Stimulated activated CD8-positive, alpha-beta memory T cell treated with anti-CD3 and anti-CD28 coated beads, Interleukin-4, amount 100 ng/mL, for 1 hour (primary cell): ENCODE measurements at places on chromosomes 3 and 15.

DNA sequence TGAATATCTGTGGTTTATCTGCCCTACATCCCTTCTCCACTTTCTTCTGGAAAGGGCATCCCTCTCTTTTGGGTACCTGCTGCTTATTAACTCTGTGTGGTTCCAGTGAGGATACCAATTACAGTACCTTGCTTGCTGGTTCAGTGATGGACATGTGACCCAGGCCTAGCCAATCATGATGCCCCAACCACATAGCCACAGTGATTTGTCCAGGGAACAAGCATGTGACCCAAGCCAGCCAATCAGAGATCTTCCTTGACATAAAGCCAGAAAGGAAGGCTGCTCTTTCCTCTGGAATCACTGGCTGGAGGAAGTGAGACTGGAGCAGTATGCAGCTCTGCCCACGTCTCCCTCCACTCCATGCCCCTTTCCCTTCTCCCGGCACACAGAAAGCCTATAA is 10.9 kb upstream of the TMEM158 start:
- no peak for DNase-seq

DNA sequence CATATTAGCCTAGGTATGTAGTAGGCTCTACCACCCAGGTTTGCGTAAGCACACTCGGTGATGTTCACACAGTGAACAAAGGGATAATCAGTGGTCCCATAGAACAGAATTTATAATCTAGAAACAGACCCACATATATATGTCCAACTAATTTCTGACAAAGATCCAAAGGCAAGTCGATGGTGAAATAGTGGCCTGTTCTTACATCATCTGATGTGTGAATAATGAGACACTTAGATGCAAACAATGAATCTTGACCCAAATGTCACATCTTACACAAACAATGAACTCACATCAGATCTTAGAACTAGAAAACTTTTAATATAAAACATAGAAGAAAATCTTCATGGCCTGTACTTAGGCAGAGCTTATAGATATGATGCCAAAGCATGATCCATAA is 17.6 kb upstream of the TM2D3 start:
- no peak for DNase-seq

GRCh38 chr15:78421238-78421965 is 16.6 kb upstream of the IREB2 start:
- DNase-seq: no peak

DNA sequence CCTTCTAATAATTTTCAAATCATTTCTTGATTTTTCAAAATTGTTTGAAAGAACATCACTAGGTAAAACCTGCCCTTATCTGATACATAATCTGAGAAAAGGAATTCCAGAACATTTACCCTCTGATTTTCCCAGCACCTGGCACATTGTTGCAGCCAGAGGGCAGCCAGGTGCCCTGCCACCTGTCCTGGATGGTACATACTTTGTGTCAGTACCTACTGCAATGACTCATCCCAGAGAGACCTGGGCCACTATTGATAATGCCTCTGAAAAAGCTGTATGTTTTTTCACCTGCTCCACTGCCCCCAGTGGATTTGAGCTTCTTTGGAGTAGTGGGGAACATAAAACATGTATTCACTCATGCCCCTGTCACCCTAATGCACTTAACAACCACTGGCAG is 648.9 kb upstream of the GBE1 start:
- no peak for DNase-seq

GRCh38 chr15:64341961-64342360 is 14.0 kb downstream of the CSNK1G1 start:
- DNase-seq: no peak

DNA sequence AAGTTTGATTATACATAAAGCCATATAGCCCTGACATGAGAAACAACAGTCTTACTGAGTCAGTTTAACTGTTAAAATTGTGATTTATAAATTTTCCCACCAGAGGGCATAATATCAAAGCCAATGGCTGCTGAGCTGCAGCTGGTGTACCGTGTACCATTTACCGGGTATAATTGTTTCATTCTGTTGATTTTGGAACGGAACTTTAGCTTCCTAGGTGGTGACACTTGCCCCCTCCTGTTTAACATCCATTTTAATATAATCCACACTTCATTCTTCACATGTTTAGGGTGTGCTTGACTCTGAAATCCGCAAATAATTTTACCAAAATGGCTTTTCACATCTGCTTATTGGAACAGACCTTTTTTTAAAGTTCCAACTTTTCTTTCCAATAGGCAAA is 72.8 kb downstream of the SLC9A9 start:
- DNase-seq: no peak

- DNase-seq: no peak
Measured at GRCh38 chr3:178623666-178624255, 87.5 kb downstream of the KCNMB2 start.

DNA sequence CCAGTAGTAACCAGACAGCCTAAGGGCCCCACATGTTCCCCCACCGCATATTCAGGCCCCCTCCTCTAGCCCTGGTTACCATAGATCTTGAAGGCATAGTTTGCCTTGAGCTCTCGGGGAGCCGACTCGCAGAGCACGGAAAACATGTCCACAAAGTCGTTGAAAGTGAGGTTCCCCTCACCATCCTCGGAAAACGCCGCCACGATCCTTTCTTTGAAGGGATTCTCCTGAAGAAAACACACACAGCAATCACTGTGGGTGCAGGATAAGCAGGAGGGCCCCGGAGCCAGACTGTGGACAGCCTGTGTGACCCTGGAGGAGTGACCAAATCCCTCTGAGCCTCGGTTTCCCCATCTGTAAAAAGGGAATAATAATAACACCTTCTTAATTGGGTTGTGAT is 16.8 kb downstream of the SH2D7 start:
- no peak for DNase-seq

GRCh38 chr15:82079736-82080135 is 33.9 kb upstream of the MEX3B start:
- DNase-seq: no peak

DNA sequence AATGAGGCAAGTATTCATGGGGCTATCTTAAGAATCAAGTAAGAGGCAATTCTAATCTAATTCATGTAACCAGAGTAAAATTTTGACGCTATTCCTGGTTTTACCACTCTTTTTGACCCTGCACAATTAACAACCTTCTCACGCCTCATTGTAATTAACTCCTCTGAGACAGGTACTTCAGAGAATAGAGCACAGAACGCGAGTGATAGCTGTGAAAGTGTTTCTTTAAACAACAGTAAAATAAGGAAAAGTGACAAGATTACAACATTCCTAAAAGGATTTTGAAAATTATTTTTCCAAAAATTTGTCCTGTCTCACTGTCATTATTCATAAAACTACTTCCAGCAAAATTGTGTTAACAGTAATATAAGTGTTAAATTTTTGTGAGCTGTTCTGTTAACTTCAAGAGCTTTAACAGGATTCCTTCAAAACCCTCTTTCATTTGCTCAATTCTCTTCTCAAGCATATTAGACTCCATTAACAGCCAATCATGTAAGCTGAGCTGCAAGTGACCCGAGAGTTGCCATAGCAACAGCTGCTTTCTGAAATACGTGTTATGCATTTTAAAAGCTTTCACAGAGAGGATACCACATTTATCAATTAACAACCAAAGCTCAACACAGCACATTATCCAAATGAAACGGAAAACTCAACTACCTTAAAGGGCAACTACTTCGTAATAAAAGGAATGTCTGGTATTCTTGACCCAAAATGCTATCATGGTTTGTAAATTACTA is 93.1 kb downstream of the STAG1 start:
- DNase-seq: no peak

- no peak for DNase-seq
Measured at GRCh38 chr3:12503126-12503957, 19.1 kb downstream of the TSEN2 start.

GRCh38 chr3:39361252-39361927 is 21.8 kb upstream of the SLC25A38 start:
- no peak for DNase-seq

- no peak for DNase-seq
Measured at GRCh38 chr3:58357402-58357801, 24.7 kb downstream of the PXK start.

- no peak for DNase-seq
Measured at GRCh38 chr3:52452570-52453221, 1.1 kb downstream of the TNNC1 start.

- DNase-seq: no peak
Measured at GRCh38 chr15:38930851-38931572, 366.4 kb upstream of the RASGRP1 start.

DNA sequence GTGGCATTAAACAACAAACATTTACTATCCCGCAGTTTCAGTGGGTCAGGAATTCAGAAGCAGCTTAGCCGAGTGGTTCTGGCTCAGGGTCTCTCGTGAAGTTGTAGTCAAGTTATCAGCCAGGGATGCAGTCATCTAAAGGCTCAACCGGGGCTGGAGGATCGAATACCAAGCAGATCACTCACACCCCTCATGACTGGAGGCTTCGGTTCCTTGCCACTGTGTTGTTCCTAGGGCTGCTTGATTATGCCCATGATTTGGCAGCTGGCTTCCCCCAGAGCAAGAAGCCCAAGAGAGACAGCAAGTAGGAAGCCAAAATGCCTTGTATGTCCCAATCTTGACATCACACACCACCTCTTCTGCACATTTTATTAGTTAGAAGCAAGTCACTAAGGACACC is 33.9 kb upstream of the CDCP1 start:
- DNase-seq: no peak

- no peak for DNase-seq
Measured at GRCh38 chr3:140726066-140726465, 48.2 kb downstream of the TRIM42 start.

DNA sequence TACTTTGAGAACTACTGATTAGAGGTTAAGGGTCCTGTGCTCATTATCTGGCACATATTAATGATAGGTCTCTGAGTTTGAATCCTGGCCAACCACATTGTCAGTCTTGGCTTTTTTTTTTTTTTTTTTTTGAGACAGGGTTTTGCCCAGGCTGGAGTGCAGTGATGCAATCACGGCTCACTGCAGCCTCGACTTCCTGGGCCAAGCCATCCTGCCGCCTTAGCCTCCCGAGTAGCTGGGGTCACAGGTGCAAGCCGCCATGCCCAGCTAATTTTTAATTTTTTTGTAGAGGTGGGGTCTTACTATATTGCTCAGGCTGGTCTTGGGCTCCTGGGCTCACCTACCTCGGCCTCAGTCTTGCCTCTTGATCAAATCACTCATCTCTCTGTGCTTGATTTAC is 547 bp upstream of the PCCB start:
- DNase-seq: no peak

GRCh38 chr3:86990734-86991481 is at the start of gene VGLL3:
VGLL3 (minus strand) TSS chr3:86991149; CDS start chr3:86990743, 406 bp downstream.
- DNase-seq: no peak

DNA sequence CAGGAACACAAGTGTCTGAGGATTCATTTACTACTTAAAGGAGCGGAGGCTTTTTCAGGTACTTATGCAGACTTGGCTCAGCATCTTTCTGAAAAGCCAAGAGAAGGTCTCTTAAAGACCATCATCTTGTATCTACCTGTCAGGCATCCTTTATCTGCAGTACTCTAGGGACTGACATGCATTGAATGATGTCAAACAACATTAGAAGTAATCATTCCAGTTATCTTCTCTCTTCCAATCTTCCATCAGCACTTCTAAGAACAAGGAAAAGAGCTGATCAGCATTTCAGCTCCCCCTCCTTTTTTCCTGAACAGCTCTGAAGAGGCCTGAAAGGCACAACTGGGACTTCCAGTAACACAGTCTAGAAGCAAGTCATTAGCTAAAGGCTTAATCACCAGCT is 214.8 kb downstream of the KCNH8 start:
- DNase-seq: no peak

- no peak for DNase-seq
Measured at GRCh38 chr15:34855413-34855812, 60.1 kb upstream of the ACTC1 start.

GRCh38 chr3:113051787-113052186 is 61.0 kb downstream of the GTPBP8 start:
- no peak for DNase-seq

GRCh38 chr15:80709542-80709941 is 14.4 kb downstream of the ABHD17C start:
- no peak for DNase-seq

GRCh38 chr3:99536555-99537314 is 101.7 kb upstream of the COL8A1 start:
- DNase-seq: no peak

DNA sequence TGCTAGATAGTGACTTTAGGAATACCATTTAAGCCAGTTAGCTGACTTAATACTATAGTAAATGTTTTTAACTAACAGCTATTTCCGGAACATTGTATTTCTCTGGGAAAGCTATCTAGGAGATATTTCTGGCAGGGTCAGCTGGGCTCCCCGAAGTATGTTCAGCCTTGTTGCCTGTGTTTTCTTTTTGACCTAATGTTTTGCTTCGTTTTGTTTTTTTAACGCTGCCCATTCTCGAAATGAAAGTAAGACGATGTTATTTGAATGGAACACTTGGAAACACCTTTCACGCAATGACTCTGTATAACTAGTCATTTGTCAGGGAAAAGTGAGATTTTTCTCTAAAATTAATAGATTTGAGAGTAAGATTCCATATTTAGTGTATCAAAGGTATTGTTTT is 702.9 kb upstream of the NAALADL2 start:
- no peak for DNase-seq

DNA sequence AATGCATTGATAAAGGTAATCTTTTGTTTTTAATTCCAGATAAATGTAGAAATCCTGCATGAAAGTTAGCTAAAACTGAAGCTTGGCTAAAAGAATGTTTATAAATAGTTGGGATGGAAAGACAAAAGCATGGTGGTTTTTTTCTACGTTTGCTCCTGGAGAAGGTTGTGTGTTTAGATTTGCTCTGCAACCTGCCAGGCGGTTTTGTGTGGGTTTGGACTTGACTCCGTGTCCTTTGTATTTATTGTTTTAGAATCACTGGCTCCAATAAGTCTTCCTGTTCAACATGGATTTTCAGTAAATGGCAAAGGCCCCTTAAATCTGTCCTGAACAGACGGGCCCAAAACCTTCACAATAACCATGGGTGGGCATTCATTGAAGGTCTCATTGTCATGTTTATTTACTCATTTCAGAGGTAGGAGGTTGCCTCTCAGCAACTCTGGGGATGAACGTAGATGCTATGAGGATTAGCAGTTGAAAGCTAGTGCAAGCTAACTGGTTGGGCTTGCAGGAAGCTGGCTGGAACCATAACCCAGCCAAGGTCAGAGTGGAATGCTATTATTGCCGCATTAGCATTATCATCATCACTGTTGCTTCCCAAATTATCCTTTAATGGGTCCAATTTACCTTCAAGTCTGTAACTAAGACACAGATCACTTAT is 60.6 kb upstream of the ADAMTS9 start:
- DNase-seq: no peak

GRCh38 chr3:150897592-150897991 is 7.6 kb downstream of the MINDY4B start:
- DNase-seq: no peak

DNA sequence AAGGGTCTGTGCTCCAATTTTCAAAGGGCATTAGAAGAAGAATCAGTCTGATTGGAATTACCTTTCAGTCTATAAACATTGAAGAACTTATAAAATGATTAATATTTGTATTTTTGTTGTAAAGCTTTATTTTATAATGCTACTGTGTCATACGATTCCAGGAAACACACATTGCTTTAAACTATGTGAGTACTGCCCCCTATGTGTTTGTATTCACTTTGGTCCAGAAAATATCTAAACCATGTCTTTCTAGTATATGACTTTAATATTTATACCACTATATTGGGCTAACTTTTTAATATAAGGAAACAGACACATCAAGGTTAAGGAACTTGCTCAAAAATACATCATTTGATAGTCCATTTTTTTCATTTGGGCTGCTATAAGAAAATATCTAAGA is 3.2 kb upstream of the RIOX2 start:
- no peak for DNase-seq
